ENCODE measurements at places on chromosomes 1 and 21.

DNA sequence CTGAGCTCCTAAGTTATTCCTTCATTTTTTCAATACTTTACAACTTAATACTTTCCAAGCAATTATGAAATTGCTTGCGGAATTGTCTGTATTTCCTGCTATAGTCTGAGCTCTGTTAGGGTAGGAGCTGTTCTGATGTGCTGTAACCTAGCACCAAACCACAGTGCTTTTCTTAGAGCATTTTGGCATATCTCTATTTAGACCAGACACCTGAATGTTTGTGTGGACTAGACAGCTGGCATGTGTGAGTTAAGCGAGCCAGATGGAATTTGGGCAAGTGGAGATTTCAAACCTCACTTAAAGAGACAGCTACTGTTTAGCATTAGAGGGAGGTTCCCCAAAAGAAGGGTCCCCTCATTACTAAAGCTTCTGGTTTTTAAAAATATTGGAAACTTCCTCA lies 106.1 kb downstream of the RWDD3 start:
- no peak for DNase-seq

- DNase-seq = no peak
These were observed 694 bp downstream of the TMEM167B start for GRCh38 chr1:109091078-109091838.

GRCh38 chr21:42446531-42446930 lies 42.8 kb downstream of the UBASH3A start:
- DNase-seq = no peak

- DNase-seq = no peak
These were observed 239.4 kb downstream of the PLPP3 start for GRCh38 chr1:56339786-56340465.

DNA sequence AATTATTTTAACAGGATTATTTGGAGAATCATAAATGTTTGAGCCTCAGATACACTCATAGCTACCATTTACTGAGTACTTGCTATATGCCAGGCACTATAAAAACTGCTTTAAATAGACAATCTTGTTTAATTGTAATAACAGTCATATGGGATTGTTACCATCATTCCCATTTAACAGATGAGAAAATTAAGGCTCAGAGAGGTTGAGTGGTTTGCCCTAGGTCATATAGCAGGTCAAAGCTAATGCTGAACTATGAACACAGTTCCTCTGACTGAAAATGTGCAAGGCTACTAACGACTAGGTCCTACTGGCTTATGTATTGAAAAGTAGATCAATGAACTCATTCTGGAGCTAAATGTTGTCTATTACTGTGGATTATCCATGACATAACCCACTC lies 63.4 kb downstream of the DDR2 start:
- DNase-seq = no peak

GRCh38 chr1:202274611-202275010 lies 67.1 kb downstream of the UBE2T start:
- peak; percentile 2 for DNase-seq

GRCh38 chr21:31299291-31300147 lies 44.5 kb downstream of the TIAM1 start:
- DNase-seq = no peak

GRCh38 chr1:53946252-53947171 lies at the start of gene LRRC42:
Gene LRRC42 (plus strand): TSS chr1:53946350. CDS start chr1:53952000, 5,650 bp downstream.
- DNase-seq = no peak

DNA sequence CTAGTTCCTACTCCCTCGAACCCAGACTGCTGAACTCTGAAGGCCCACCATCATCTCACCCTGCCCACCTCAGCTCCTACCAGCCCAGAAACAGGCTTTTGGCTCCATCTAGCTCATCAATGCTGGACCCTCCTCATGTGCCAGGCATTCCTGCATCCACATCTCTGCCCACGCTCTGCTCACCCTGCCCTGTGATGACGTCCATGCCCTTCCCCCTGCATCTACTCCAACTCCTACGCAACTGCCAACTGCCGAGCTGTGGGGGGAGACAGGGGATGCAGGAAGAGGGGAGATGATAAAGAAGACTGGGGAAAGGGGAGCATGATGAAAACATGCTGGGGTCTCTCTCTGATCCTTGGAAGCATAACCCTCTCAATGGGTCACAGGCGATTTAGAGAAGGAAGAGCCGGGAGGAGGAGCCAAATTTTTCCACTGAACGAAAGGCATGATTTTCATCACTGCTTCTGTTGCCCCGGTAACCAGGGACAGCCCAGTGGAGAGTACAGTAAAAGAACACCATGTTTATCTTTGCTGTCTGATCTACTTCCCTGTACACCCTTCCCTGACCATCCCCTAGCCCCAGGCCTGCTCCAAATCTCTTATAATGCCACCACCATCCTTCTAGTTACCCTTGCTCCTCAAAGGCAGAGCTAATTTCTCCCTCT lies 44.3 kb downstream of the CD34 start:
- DNase-seq = no peak

DNA sequence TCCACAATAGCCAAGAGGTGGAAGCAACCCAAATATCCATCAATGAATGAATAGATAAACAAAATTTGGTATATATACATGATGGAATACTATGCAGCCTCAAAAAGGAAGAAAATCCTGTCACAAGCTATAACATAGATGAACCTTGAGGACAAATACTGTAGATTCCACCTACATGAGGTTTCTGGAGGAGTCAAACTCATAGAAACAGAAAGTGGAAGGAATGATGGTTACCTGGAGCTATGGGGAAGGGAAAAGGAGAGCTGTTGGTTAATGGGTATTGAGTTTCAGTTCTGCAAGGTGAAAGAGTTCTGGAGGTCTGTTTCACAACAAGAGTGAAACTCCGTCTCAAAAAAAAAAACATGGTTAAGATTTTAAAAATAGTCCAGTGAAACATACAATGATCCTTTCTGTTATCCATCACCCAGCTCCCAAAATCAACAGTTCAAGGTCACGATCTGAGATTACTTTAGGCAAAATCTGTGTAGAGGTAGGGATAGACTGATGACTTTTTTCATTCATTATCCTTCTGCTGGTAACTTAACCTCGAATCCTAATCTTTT lies 80.8 kb upstream of the HNRNPU start:
- no peak for DNase-seq

- DNase-seq = no peak
These were observed 36.8 kb upstream of the SLC16A1 start for GRCh38 chr1:112992780-112993179.

DNA sequence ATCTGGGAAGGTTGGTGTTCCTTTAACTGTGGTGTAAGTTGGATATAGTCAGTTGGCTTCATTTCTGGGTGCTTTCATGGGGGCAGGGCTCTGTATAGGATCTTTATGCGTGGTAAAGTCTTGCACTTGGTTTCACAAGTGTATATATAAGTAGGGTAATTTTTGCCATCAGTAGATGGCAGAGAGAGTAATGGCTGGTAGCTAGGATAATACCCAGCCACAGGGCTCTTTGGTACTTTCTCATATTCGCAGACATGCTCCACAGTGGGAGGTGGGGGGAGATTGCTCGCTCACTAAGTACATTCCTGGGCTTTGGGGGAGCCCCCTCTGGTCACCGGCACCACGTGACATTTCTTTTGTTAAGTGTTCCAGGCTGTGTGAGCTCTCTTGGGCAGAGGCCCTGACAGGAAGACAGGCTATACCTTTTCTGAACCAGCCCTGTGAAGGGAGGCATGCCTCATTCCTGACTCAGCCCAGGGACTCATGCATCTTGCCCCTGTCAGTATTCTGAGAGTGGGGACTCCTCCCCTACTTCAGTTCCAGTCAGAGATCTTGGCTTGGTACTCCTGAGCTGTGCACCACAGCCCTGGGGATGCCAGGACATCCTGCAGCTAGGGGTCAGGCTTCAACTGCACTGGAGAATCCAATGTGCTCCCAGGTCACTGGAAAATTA lies 37.6 kb downstream of the FCRL2 start:
- DNase-seq = no peak

DNA sequence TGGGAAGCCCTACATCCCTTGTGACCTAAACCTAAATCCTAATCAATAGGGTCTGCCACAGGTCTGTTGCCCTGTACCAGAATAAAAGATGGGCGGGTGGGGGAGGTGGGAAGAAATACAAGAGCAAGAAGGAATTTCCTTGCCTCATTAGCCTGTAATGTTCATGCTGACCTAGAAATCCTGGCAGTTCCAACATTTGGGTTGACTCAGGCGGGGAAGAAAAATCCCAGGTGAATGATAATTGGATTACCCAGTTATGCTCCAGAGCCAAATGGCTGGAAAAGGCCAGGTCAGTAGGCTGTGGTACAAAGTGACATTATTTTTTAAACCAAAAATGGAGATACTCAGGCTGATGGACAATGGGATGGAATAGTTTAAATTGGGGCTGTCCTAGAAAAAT lies 27.3 kb upstream of the A3GALT2 start:
- DNase-seq = no peak

DNA sequence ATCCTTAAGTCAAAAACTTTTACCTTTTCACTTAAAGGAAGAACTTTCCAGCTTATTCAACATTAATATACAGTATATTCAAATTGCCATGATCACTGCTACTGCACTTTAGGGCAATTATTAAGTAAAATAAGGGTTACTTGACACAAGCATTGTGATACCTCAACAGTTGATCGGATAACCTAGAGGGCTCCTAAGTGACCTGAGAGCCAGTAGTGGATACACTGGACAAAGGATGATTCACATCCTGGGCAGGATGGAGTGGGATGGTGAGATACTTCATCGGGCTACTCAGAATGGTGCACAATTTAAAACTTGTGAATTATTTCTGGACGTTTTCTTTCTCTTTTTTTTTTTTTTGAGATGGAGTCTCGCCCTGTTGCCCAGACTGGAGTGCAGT lies 54.5 kb upstream of the PPM1J start:
- DNase-seq = no peak

GRCh38 chr1:89689234-89689633 lies 56.3 kb downstream of the LRRC8C start:
- DNase-seq = no peak

DNA sequence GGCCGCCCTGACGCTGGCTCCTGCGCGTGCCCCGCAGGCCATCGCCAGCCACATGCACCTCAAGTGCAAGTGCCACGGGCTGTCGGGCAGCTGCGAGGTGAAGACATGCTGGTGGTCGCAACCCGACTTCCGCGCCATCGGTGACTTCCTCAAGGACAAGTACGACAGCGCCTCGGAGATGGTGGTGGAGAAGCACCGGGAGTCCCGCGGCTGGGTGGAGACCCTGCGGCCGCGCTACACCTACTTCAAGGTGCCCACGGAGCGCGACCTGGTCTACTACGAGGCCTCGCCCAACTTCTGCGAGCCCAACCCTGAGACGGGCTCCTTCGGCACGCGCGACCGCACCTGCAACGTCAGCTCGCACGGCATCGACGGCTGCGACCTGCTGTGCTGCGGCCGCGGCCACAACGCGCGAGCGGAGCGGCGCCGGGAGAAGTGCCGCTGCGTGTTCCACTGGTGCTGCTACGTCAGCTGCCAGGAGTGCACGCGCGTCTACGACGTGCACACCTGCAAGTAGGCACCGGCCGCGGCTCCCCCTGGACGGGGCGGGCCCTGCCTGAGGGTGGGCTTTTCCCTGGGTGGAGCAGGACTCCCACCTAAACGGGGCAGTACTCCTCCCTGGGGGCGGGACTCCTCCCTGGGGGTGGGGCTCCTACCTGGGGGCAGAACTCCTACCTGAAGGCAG lies 23.4 kb upstream of the ARF1 start:
- DNase-seq = no peak

Data from stimulated activated CD4-positive, alpha-beta T cell treated with anti-CD3 and anti-CD28 coated beads, TNF-alpha, amount 100 ng/mL, for 1 hour (primary cell).